Activated T-helper 1 cell treated with Interleukin-2 at 50 U/mL for 16 hours (primary cell): ENCODE measurements at places on chromosomes 2 and 18.

GRCh38 chr18:69267895-69268294, 132.8 kb upstream of the DOK6 start:
- no peak for DNase-seq

DNA sequence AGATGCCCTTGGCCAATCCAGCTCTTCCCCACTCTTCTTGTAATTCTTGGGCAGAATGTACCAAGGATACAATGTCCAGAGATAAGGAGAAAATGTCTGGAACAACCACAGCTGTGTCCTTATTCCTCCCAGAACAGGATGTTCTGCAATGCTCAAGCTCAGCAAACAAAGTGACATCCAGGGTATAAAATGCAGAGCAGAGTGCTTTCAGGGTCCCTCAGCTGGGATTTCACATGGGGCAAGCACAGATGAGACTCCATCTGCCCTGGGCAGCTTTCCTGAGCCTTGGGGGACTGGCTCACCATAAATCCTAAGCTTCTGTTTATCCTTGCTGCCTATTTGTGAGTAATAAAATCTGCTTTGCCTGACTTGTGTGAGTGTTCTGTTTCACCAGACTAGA, 127.4 kb downstream of the VAPA start:
- no peak for DNase-seq

- DNase-seq = no peak
Measured at GRCh38 chr2:37851828-37852584, 73.1 kb upstream of the RMDN2 start.

DNA sequence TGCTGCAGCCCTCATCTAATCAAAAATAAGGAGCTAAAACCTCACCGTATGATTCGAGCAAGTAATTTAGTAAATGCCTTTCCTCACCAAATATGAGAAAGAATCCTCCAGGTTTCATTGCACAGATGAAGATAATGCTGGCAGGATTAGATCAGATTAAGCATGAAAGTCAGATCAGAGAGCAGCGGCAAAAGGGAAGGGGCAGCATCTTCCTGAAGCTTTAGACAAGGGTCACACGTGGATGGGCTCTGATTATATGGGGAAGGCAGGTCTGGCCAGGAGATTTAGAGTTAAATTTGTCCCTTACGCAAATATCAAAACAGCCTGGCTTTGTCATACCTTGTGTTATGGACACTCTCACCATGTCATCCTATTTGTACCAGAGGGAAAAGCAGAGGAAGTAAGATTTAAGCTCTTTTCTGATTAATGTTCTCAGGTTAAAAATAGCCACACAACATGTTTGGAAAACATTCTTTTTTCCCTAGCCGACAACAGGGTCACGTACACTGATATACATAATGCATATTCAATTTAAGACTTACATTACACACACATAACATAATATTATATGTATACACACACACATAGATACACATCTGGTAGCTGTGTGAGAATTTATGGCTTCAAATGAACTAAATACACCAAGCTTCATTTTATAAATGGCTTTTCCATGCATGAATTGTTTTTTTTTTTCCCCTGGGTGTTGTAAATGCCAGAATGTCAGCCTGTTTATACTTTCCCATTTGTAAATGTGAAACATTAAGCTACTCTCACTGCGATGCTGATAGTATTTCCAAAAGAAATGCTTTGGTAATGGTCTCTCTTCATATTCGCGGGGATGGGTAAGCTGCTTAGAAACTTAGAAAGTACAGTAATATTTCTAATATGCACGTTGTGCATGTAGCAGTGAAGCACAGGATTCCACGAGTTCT, 196.3 kb upstream of the SIX3 start:
- no peak for DNase-seq
